Stimulated activated CD4-positive, alpha-beta T cell treated with anti-CD3 and anti-CD28 coated beads, Interleukin-12 subunit alpha, Interleukin-12 subunit beta, amount 100 ng/mL, for 48 hours (primary cell): ENCODE measurements at places on chromosomes 16 and 17.

DNA sequence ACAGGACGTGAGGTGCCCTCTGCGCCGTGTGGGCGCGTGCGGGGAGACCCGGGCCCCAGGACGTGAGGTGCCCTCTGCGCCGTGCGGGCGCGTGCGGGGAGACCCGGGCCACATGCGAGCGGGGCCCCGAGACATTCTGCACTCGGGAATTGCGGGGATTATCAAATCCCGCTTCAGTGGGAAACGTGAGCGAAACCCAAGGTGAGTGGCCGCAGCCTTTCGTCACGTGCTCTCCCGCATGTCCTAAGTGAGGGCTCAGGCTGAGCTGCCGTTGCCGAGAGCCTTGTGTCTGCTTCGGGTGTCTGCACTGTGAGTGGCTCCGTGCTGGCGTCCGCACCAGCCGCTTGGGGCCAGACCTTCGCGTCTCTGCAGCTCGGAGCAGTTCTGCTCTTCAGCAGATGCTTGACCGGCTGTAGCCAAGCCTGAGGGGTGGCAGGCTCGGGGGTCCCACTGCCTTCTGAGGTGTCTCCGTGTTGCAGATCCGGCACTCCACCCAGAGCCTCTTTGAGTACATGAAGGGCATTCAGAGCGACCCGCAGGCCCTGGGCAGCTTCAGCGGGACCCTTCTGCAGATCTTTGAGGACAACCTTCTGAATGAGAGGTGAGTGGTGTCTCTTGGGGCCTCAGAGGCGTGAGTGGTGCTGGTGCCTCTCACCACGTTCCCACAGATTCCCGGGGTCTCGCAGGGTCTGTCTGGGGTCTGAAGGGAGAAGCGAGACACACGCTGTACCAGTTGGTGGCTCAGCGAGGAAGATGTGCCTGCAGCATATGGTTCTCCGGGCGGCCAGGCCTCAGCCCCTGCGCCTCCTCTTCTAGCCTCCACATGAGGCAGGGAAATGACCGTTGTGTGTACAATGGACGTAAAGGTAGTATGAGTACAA lies 90.5 kb upstream of the ZNF750 start:
- no peak for DNase-seq

- no peak for DNase-seq
Observed at GRCh38 chr16:66269617-66270332, 96.7 kb upstream of the CDH5 start.

- DNase-seq = no peak
Observed at GRCh38 chr16:85917012-85917411, 18.1 kb downstream of the IRF8 start.

DNA sequence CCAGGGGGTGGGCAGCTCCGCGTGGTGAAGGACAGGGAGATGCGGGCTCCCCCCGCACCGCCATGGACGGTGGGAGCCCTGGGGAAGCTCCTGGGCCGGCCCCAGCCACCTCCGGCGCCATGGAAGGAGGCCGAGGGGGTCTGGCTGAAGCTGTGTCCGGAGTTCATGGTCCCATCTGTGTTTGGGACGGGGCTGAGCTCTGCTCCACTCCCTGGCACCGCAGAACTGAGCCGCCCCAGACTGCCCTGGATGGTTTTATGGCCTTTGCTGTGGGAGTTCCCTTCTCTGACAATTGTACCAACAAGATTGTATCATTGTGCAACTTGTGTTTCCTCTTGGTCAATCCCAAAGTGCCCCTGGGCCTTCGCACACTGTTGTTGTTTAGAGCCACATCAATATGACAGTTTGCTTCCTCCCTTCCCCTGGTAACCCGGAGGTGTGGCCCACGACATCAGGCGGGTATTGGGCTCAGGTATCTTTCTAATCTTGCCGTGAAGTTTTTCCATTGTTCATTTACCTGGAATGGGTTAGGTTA lies 942 bp downstream of the KRT23 start:
- DNase-seq = no peak

DNA sequence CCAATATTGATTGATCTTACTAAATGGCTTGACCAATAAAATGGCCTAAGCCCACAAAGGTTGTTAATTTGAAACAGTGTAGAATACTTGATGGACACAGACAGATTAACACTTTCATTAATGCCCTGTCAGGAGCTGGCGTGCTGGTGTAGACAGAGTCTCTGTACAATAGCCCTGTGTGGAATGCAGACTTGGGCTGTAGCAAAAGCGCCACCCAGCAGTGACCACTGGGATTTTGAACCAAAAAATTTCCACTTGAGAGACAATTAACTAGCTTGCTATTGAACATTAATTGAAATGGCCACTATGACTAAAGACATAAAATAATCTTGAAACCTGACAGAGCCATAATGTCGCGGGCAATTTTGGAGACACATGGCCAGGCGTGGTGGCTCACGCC lies 19.7 kb upstream of the GUCY2D start:
- DNase-seq = no peak

- DNase-seq = no peak
Observed at GRCh38 chr16:81875461-81875860, 96.4 kb downstream of the PLCG2 start.

DNA sequence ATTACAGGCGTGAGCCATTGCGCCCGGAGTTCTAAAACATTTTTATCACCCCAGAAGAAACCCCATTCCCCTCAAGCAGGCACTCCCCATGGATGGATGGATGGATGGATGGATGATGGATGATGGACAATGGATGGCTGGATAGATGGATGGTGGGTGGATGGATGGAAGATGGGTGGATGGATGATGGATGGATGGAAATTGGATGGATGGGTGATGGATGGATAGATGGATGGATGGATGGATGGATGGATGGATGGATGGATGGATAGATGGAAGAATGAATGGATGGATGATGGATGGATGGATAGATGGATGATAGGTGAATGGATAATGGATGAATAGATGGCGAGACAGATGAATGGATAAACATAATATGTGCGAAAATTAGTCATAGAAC lies 16.5 kb downstream of the PLA2G10 start:
- no peak for DNase-seq

DNA sequence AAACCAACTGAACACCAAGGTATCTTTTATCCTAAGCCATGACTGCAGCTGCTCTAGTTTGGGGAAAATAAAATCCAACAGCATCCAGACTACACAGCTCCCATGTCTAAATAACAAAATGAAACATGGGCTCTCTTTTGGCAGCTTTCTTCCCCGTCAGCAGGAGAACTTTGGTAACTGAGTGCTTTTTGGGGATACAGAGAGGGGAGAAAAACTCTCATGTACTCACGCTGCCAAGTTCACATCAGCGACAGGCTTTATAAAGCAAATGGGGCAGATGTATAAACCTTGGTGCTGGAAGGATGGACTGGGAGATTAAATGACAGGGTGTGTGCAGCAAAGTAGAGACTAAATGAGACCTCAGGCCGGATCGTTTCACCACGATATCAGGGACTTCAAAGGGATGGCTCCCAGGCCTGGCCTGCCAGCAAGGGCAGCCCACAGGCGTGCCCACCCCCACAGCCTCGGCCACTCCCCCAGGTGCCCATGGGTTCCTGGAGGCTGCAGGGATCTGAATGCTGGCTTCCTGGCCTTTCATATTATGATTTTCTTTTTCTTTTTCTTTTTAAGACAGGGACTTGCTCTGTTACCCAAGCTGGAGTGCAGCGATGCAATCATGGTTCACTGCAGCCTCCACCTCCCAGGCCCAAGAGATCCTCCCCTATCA lies 174.6 kb downstream of the ZNF423 start:
- no peak for DNase-seq

DNA sequence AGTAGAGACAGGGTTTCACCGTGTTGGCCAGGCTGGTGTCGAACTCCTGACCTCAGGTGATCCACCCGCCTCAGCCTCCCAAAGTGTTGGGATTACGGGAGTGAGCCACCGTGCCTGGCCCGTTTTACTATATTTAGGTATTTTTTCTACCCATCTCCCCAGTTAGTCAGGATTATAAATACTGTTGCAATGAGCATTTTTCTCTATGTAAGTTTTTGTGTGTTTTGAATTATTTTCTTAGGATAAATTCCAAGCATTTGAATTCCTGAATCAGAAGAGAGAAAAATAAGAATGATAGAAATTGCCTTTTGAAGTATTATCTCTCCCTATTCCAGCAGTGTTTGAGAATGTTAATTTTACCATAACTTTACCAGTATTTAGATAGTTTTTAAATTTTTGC lies 36.6 kb downstream of the KIAA0513 start:
- DNase-seq = no peak

DNA sequence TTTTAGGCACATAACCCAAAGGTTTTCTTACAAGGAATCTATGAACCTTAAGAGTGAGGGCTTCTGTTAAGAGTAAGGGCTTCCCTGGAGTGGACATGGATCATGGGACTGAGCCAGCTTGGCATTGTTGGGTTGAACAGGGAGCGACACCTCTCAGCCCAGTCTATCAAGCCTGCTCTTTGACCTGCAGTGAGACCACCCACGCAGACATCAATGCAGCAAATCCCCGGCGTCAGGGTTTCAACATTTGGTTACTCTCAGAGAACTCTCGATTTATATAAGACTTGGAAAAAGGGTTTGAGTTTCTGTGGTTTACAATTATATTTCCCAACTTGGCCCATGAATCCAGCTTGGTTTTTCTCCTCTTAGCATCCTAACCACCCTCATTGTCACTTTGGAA lies 299.9 kb downstream of the WWOX start:
- DNase-seq = no peak

- no peak for DNase-seq
Observed at GRCh38 chr16:24046442-24046841, 209.7 kb upstream of the CACNG3 start.

GRCh38 chr17:64781014-64781756 lies 119.1 kb upstream of the SMURF2 start:
- DNase-seq = no peak

DNA sequence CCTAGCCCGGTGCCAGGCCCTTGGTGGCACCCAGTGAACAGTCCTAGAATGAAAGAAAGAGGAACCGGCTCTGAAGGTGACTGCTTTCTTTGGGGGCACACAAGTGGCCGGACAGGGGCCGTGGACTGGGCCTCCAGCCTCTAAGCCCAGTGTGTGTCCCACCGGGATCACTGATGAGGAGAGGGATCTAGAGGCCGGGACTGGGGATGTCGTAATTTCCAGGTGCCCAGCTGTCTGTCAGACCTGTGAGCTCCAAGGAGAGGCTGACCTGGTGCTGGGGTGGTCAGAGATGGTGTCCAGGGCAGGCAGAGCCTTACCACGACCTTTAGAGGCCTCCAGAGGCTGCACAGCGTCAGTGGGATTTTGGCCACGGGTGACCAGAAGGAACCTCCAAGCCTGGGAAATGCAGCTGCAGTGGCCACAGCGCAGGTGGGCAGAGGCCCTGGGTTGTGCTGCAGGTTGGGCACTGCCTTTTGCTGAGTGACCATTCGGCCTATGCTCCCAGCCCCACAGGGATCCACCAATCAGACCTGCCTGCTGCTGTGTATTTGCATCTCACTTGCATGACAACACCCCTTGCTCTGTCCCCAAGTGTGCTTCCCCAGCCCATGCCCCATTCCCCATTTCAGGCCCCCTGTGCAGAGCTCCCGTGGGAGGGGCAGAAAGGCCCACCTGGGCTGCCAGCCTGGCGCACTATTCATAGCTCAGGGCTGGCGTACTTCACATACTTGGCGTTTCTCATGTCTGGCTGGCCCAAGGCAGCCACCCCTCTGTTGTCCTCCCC lies 12.5 kb downstream of the ARHGAP23 start:
- no peak for DNase-seq

- no peak for DNase-seq
Observed at GRCh38 chr17:4811471-4811870, 4.5 kb downstream of the PLD2 start.

DNA sequence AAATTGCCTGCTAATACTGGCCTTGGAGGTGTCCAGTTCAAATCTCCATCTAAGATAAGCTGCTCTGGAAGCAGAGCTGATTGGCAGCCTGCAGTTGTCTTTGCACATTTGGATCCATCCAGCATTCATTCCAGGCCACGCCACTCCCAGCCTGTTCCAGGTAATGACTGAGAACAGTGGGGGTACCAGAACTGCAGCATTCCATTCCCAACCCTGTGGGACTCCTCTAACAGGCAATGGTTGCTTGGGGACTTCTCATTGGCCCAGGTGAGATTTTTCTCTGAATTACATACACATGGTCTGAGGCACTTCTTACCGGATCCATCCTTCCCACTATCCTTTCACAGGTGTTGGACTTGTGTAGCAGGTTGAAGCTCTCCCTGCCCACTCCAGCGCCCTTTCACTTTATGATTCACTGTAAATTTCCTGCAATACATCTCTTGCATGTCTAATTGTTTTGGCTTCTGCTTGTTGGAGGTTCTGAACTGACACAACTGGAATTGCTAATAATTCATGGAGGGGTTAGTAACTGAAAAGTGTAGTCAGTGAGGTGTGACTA lies 206.1 kb upstream of the ZFHX3 start:
- DNase-seq = no peak

DNA sequence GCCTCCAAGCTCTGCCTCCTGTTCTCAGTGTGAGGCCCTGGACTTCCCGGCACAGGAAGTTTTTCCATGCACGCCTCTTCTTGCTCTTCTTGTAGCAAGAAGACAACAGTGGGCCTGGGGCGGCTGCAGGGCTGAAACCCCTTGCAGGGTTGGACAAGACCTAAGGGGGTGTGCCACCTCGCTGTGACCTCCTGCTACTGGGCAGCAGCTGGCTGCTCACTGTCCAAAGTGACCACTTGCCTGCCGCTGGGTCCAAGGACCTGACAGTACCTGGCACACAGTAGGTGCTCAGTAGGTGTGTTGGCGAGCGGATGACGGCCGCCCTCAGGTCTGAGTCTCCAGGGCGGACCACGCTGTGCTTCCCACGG lies 331.6 kb downstream of the C16orf95 start:
- DNase-seq = no peak

GRCh38 chr16:49855280-49855821 lies 561 bp downstream of the ZNF423 start:
- DNase-seq = no peak

GRCh38 chr16:77408607-77409006 lies 26.2 kb downstream of the ADAMTS18 start:
- DNase-seq = no peak

DNA sequence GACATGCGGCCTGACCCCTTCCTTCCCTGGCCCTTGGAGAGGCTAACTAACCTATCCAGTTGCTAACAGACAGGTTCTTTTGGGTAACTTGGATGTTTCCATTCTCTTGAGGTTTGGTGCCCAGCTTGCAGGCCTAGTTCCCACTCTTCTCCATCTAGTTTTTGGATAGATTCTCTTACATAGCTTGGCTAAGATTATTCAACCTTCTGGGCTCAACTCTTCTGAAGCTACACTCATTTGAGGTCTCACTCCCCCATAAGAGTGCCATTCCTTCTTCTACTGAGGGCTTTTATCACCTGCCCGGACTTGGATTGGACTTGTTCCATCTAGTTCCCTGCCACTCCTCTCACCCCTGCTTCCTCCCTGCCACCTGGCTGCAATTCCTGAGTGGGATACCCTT lies 44.1 kb upstream of the MARCHF10 start:
- DNase-seq = no peak

- DNase-seq = no peak
Observed at GRCh38 chr16:84964386-84965128, 46.8 kb downstream of the ZDHHC7 start.

- no peak for DNase-seq
Observed at GRCh38 chr17:48564188-48565021, 13.7 kb downstream of the HOXB4 start.

- DNase-seq = no peak
Observed at GRCh38 chr17:49193513-49194296, 16.7 kb downstream of the GNGT2 start.
